Thymus (tissue), 14 donors: ENCODE measurements at places on chromosomes 5 and 9.

DNA sequence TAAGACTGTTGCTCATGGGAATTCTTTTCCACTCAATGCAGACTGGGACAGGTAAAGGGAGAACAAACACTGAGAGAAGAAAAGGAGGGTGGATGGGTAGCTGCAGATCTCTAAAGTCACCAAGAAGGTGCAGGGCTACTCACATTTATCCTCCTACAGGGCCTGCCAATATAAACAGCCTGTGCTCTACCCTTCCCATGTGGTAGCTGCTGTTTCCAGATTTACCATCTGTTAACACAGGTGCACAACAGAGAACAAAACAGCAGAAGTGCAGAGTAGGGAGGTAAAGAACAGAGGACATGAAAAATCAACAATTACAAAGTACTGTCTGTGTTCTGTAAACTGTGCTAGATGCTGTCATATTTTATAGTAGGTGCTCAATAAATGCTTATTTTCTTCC lies 26.0 kb downstream of the JAKMIP2 start:
- H3K36me3 ChIP-seq: no peaks in the 10 kb centered on the region
- no peaks in the 10 kb centered on the region for H3K27me3 ChIP-seq
- DNase-seq: peak; percentile 66
- H3K4me3 ChIP-seq: no peak overlapping the region
- no peak overlapping the region for H3K27ac ChIP-seq

- no peak overlapping the region for H3K4me3 ChIP-seq
- H3K27ac ChIP-seq: no peak overlapping the region
- no peaks in the 10 kb centered on the region for H3K27me3 ChIP-seq
- H3K36me3 ChIP-seq: no peaks in the 10 kb centered on the region
Measured at GRCh38 chr9:96171728-96172127, 130.2 kb downstream of the HSD17B3 start.

GRCh38 chr9:35697486-35697885 lies 7.8 kb upstream of the TPM2 start:
- H3K4me3 ChIP-seq: no peak overlapping the region
- no peak for DNase-seq
- no peaks in the 10 kb centered on the region for H3K27me3 ChIP-seq

GRCh38 chr5:90939211-90939610 lies 380.6 kb downstream of the ADGRV1 start:
- H3K27ac ChIP-seq: no peak overlapping the region
- H3K27me3 ChIP-seq: no peaks in the 10 kb centered on the region
- H3K36me3 ChIP-seq: no peaks in the 10 kb centered on the region
- no peak overlapping the region for H3K4me3 ChIP-seq

DNA sequence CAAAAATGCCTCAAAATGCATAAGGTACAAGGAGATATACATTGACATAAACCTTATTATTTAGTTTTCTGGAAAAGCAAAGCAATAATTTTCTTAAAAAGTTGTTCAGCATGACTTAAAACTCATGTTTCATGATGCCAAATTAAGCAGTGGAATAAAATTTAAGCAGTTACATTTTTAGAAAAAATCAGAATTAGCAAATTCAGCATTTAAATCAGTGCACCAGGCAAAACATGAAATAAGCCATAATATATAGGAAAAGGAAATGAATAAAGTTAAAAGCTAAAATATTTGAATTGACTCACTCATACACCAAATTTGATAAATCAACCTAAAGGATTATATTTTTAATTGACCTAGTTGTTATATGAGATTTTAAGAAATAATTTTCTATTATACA lies 795.1 kb upstream of the CDH6 start:
- no peak overlapping the region for H3K27ac ChIP-seq
- H3K36me3 ChIP-seq: no peaks in the 10 kb centered on the region
- H3K27me3 ChIP-seq: no peaks in the 10 kb centered on the region
- DNase-seq: no peak

GRCh38 chr9:116027511-116027910 lies 126.1 kb upstream of the PAPPA start:
- no peaks in the 10 kb centered on the region for H3K27me3 ChIP-seq
- H3K27ac ChIP-seq: no peak overlapping the region
- DNase-seq: no peak

GRCh38 chr9:123399803-123400378 lies 43.9 kb downstream of the CRB2 start:
- H3K27ac ChIP-seq: no peak overlapping the region
- no peaks in the 10 kb centered on the region for H3K27me3 ChIP-seq
- H3K36me3 ChIP-seq: no peaks in the 10 kb centered on the region
- no peak overlapping the region for H3K4me3 ChIP-seq

- H3K27me3 ChIP-seq: peaks cover 2% of the 10 kb centered on the region
- H3K36me3 ChIP-seq: no peaks in the 10 kb centered on the region
- H3K4me3 ChIP-seq: no peak overlapping the region
- DNase-seq: no peak
- H3K4me1 ChIP-seq: peaks cover 19% of the 10 kb centered on the region
Measured at GRCh38 chr9:133718563-133719315, 19.4 kb downstream of the SARDH start.

DNA sequence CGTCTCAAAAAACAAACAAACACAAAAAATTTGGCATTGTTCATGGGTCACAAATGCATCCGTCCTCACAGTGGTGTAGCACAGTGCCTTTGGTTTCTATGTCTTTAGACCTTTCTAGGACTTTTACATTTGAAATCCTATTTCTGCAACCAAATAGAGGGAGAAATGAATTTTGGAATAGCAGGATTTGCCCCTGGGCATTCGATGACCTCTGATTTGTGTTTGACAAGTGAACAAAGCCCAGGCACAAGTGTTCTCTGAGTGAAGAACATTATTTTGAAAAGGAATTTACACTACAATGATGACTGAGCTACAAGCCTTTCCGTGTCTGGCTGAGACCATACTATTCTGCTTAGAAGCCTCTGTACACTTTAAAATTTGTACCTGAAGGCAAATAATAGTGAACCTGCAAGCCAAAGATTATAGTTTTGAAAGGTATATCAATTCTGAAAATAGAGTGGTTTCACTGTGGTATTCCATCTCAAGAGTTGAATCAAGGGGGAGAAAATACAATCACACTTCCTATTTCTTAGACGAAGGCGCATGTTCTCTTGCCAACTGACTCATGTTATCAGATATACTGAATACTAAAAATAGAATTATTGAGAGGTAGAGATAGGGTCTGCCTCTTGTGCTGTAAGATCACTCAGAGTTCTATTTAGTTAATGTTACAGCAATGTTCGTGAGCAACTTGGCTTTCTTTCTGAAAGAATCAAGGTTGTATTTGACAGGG lies 297.6 kb downstream of the KDM4C start:
- H3K36me3 ChIP-seq: peaks cover 3% of the 10 kb centered on the region
- H3K27ac ChIP-seq: no peak overlapping the region
- H3K27me3 ChIP-seq: no peaks in the 10 kb centered on the region
- H3K4me1 ChIP-seq: no peaks in the 10 kb centered on the region
- no peak for DNase-seq
- H3K4me3 ChIP-seq: no peak overlapping the region

- H3K4me3 ChIP-seq: peak overlapping the region; percentile 95
- H3K4me1 ChIP-seq: peaks cover 5% of the 10 kb centered on the region
Measured at GRCh38 chr5:80408484-80409366, 861 bp downstream of the ZFYVE16 start.

- no peak overlapping the region for H3K4me3 ChIP-seq
- H3K27ac ChIP-seq: no peak overlapping the region
- no peak for DNase-seq
- H3K27me3 ChIP-seq: no peaks in the 10 kb centered on the region
Measured at GRCh38 chr5:68426586-68426985, 211.0 kb downstream of the PIK3R1 start.

- no peak for DNase-seq
- H3K27ac ChIP-seq: no peak overlapping the region
- no peaks in the 10 kb centered on the region for H3K27me3 ChIP-seq
- no peaks in the 10 kb centered on the region for H3K36me3 ChIP-seq
Measured at GRCh38 chr5:149071756-149072155, 8.9 kb upstream of the SH3TC2 start.

DNA sequence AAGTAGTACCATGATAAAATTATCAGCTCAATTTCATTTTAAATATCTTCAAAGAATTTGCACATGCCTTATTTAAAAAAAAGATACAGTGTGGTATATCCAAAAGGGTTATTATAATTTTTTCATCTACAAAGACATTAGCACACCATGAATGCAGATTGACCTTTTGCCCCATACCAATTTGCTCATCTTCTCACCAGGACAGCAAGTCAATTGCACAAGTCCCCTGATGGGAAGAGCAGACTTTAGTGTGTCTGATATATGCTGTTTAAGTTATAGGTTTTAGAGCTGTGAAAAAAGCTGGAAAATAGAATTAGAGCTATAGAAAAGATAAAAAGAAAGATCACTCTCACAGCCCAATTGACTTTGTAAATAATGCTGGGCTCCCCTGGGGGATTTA lies 325.8 kb upstream of the CDH6 start:
- no peak for DNase-seq
- no peak overlapping the region for H3K27ac ChIP-seq
- H3K27me3 ChIP-seq: no peaks in the 10 kb centered on the region
- no peaks in the 10 kb centered on the region for H3K36me3 ChIP-seq
- H3K4me3 ChIP-seq: no peak overlapping the region

- no peak overlapping the region for H3K27ac ChIP-seq
- H3K4me3 ChIP-seq: no peak overlapping the region
- no peaks in the 10 kb centered on the region for H3K36me3 ChIP-seq
- H3K27me3 ChIP-seq: no peaks in the 10 kb centered on the region
- DNase-seq: no peak
- no peaks in the 10 kb centered on the region for H3K4me1 ChIP-seq
Measured at GRCh38 chr5:74476046-74476818, 164.3 kb downstream of the ENC1 start.

GRCh38 chr5:12623408-12623807 lies 719.2 kb upstream of the CTNND2 start:
- no peak overlapping the region for H3K27ac ChIP-seq
- DNase-seq: no peak
- no peaks in the 10 kb centered on the region for H3K4me1 ChIP-seq
- H3K36me3 ChIP-seq: no peaks in the 10 kb centered on the region
- H3K4me3 ChIP-seq: no peak overlapping the region

DNA sequence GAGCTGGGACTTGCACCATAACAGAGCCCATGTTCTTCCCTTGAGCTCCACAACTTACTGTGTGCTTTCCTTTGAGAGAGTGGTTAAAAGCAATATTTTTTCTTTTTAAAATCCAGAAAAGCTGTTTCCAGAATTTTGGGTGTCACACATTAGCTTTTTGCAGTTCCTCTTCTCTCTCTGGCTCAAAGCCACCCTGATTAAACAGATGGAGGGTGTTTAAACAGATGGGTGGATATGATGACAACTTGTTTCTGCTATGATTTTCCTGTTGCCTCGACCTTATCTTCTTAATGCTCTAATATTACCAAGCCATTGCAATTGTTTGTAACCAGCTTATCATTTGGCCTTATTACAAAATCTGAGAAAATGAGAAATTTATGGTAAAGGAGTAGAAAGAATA lies 22.9 kb upstream of the CFAP95 start:
- H3K36me3 ChIP-seq: no peaks in the 10 kb centered on the region
- no peak overlapping the region for H3K27ac ChIP-seq
- H3K27me3 ChIP-seq: no peaks in the 10 kb centered on the region
- DNase-seq: no peak
- H3K4me1 ChIP-seq: no peaks in the 10 kb centered on the region

- DNase-seq: no peak
- H3K4me3 ChIP-seq: no peak overlapping the region
- H3K36me3 ChIP-seq: peaks cover 3% of the 10 kb centered on the region
- no peaks in the 10 kb centered on the region for H3K27me3 ChIP-seq
Measured at GRCh38 chr5:131720714-131721113, 76.1 kb downstream of the FNIP1 start.

DNA sequence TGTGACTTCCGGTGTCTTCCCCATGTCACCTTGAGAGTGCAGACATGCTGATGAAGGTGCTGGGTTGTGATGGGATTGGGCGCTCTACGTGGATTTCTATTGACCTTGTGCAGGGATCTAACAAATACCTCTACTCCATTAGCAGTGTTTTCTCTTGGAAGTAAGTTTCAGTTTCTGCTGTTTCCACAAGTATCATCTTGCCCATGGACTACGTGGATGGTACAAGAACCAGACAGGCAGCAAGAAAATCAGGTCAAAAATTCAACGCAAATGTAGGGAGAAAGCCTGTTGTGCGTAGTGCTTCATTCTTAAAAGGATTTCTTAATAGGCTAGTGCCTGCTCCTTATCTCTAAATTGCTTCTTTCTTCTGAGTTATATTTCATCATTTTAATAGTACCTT lies 60.8 kb downstream of the AOPEP start:
- no peaks in the 10 kb centered on the region for H3K27me3 ChIP-seq
- no peak overlapping the region for H3K4me3 ChIP-seq
- DNase-seq: no peak
- H3K4me1 ChIP-seq: no peaks in the 10 kb centered on the region
- H3K36me3 ChIP-seq: no peaks in the 10 kb centered on the region

DNA sequence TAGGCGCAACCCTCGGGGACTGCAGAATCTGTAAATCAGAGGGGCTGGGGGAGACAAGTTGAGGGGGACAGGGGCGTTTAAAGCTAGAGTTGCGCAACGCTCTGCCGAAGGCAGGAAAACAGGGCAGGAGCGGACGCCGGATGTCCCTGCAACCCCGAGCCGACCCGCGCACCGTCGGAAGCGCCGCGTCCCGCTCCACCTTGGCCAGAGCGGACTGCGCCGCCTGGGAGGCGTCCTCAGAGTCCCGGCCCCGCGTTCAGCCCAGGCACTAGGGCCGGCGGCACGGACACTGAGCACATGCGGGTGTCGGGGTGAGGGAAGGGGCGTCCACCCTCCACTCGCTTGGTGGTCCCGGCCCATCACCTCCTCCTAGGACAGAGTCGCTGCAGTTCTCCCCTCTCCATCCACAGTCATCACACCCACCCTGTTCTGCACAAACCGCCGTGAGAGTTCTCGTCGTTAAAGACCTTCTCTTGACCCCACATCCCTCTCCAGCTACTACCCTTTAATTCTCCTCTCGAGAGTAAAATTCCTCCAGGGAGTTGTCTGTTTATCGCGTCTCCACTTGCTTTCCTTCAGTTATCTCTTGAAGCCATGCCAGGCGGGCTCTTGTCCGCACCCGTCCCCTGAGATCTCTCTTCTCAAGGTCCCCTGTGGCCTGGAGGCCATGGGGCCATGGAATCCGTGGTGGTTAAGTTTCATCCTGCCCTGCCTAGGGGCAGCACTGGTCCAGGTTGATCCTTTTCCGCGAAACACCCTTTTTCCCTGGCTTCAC lies 796 bp upstream of the PDLIM7 start:
- no peak overlapping the region for H3K27ac ChIP-seq
- H3K4me3 ChIP-seq: peak overlapping the region; percentile 55
- no peaks in the 10 kb centered on the region for H3K36me3 ChIP-seq

DNA sequence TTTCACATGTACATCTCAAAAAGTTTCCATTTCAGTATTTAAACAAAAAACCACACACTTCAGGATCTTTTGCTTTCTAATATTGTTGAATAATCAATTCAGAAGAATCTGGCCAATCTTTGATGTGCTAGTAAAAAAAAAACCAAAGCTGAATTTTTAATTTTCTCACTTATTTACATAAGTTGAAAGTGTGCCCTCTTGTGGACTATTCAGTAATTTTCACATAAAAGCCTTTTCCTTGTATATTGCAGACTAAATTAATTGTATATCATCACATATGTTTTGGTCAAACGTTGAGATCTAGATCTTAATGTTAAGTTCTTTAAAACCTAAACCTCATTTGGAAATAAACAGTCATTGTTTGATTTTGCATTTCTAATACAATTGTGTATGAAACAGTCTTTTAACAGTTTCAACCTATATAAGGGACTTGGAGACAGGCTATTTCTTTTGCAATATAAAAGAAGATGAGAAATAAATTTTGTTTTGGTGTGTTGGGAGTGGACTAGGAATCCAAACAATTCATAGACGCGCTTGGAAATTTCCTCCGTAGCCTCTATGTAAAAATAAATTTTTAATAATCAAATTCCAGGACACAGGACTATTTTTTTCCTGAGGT lies 68.1 kb downstream of the NIPBL start:
- H3K27ac ChIP-seq: no peak overlapping the region
- H3K27me3 ChIP-seq: no peaks in the 10 kb centered on the region
- DNase-seq: peak; percentile 61
- peaks cover under 1% of the 10 kb centered on the region for H3K36me3 ChIP-seq
- no peak overlapping the region for H3K4me3 ChIP-seq
- no peaks in the 10 kb centered on the region for H3K4me1 ChIP-seq
